Left ventricle myocardium inferior (tissue), 1 donor: ENCODE measurements at places on chromosomes 7 and 10.

GRCh38 chr10:7563770-7564169 lies 103.0 kb downstream of the ITIH5 start:
- no peak for DNase-seq
- H3K27me3 ChIP-seq = no peaks in the 10 kb centered on the region

DNA sequence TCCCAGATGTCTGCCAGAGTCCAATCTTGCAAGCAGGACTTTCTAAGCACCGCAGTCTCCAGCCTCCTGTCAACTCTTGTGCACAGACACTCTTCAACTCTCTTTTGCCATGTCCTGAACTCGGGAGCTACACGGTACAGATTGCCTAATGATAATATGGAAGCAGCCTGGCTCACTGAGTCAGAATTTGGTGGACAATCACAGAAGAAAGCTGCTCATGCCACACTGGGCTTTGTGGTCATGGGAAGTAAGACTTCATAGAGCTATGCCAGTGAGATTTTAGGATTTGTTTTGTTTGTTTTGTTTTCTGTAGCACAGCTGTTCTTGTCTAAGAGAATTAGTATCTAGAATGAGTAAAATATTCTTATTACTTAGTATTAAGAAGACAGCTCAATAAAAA lies 144.1 kb upstream of the PRSS58 start:
- H3K36me3 ChIP-seq = no peaks in the 10 kb centered on the region
- peaks cover 24% of the 10 kb centered on the region for H3K27me3 ChIP-seq
- no peak for DNase-seq
- H3K27ac ChIP-seq = no peak overlapping the region

GRCh38 chr7:38383281-38383680 lies 109.8 kb upstream of the TARP start:
- no peaks in the 10 kb centered on the region for H3K27me3 ChIP-seq
- no peak overlapping the region for H3K27ac ChIP-seq
- peaks cover 4% of the 10 kb centered on the region for H3K36me3 ChIP-seq
- DNase-seq = no peak

GRCh38 chr7:153696242-153696641 lies 356.0 kb upstream of the DPP6 start:
- no peak overlapping the region for H3K4me3 ChIP-seq
- no peaks in the 10 kb centered on the region for H3K36me3 ChIP-seq
- DNase-seq = no peak

GRCh38 chr10:120768227-120768626 lies 82.9 kb upstream of the WDR11 start:
- no peak overlapping the region for H3K4me3 ChIP-seq
- H3K27me3 ChIP-seq = peaks cover 23% of the 10 kb centered on the region
- no peak overlapping the region for H3K27ac ChIP-seq
- no peaks in the 10 kb centered on the region for H3K4me1 ChIP-seq
- no peaks in the 10 kb centered on the region for H3K36me3 ChIP-seq

DNA sequence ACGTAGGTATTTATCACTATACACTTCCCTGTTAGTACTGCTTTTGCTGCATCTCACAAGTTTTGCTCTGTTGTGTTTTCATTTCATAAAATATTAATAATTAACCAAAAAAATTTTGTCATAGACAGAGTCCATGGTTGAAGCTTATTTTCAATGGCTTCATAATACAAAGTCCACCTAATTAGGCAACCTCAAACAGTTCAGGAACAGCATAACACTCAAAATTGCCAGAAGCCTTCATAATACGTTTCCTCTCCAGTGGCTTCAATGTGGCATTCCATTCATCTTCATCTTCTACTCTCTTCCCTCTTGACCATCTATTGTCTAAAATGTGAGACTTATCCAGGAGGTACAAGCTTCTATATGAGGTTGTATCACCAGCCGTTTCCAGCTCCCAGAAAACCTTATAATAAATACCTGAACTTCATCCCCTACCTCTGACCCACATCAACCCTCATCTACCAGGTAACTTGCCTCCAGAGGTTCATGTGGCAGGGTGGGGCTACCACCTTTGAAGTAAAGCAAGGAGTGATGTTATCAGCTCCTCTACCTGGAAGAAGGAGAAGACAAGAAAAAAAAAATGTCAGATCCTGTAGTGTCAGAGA lies 337.3 kb downstream of the MALRD1 start:
- no peaks in the 10 kb centered on the region for H3K36me3 ChIP-seq
- no peak for DNase-seq
- no peaks in the 10 kb centered on the region for H3K4me1 ChIP-seq
- H3K27me3 ChIP-seq = no peaks in the 10 kb centered on the region
- H3K4me3 ChIP-seq = no peak overlapping the region
- H3K27ac ChIP-seq = no peak overlapping the region

DNA sequence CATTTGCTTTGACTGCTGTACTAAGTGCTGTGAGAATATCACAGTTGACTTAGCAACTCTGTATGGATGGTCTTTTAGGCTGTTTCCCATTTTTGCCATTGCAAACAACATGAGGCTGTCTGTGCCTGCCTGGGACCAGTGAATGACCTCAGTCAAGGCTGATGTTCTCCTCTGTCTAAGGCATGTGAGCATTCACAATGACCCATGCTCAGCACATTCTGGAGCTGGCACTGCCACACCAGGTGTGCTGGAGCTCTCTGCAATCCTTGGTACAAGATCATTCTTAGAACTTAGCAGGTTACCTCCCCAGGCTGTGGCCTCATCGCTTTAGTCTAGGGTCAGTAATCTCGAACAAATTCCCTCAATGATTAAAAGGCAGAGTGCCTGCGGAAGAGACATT lies 61.9 kb downstream of the SH3PXD2A start:
- H3K27me3 ChIP-seq = no peaks in the 10 kb centered on the region
- peak; percentile 7 for DNase-seq
- H3K36me3 ChIP-seq = peaks cover 8% of the 10 kb centered on the region
- H3K4me3 ChIP-seq = no peak overlapping the region
- peaks cover 48% of the 10 kb centered on the region for H3K4me1 ChIP-seq

DNA sequence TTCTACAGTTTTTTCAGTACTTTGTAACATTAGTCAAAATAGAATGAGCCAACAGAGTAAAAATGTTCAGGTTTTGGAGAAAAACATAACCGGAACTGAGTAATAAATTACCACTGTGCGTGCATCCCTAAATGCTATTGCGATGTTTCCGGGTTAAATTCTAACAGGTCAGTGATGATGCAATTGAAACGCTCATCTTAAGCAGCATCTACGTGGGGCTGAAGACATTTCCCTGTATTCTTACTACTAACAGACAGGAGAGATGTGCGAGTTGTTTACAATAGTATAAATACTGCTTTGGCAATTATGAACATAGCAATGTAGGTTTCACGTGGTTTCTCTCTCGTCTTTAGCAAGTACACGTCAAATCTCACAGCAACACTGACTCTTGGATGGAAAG lies 149.4 kb downstream of the USP6NL start:
- no peak for DNase-seq
- no peaks in the 10 kb centered on the region for H3K4me1 ChIP-seq
- H3K27ac ChIP-seq = no peak overlapping the region
- H3K4me3 ChIP-seq = no peak overlapping the region

DNA sequence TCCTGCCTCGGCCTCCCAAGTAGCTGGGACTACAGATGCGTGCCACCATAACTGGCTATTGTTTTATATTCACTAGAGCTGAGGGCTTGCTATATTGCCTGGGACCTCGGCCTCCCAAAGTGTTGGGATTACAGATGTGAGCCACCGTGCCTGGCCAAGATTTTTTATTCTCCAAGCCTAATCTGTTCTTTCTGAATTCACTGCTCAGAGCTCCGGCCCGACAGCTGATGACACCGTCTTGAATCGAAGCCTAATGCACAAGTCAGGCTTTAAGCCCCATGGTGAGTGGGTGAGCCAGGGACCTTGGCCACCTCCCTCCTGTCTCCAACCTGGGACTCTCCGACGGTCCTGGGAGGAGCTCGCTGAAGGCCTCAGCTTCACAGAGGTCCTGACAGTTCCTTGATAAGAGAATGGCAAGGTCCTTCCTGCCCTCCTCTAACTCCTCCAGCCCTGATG lies 338.9 kb downstream of the WDR37 start:
- H3K4me3 ChIP-seq = no peak overlapping the region
- H3K4me1 ChIP-seq = no peaks in the 10 kb centered on the region
- H3K27ac ChIP-seq = no peak overlapping the region
- H3K36me3 ChIP-seq = no peaks in the 10 kb centered on the region

- no peaks in the 10 kb centered on the region for H3K36me3 ChIP-seq
- no peaks in the 10 kb centered on the region for H3K4me1 ChIP-seq
- no peak overlapping the region for H3K4me3 ChIP-seq
- peak overlapping the region; percentile 47 for H3K27ac ChIP-seq
- no peaks in the 10 kb centered on the region for H3K27me3 ChIP-seq
These were observed 204.4 kb downstream of the CXCL12 start for GRCh38 chr10:44180321-44181168.

GRCh38 chr7:12731214-12731656 lies 43.8 kb downstream of the ARL4A start:
- H3K36me3 ChIP-seq = no peaks in the 10 kb centered on the region
- DNase-seq = no peak
- peak overlapping the region; percentile 13 for H3K27ac ChIP-seq
- H3K27me3 ChIP-seq = no peaks in the 10 kb centered on the region
- H3K4me1 ChIP-seq = peaks cover 58% of the 10 kb centered on the region

- no peak overlapping the region for H3K27ac ChIP-seq
- no peak for DNase-seq
- no peak overlapping the region for H3K4me3 ChIP-seq
- no peaks in the 10 kb centered on the region for H3K4me1 ChIP-seq
These were observed 62.3 kb downstream of the TMEM26 start for GRCh38 chr10:61390851-61391250.

DNA sequence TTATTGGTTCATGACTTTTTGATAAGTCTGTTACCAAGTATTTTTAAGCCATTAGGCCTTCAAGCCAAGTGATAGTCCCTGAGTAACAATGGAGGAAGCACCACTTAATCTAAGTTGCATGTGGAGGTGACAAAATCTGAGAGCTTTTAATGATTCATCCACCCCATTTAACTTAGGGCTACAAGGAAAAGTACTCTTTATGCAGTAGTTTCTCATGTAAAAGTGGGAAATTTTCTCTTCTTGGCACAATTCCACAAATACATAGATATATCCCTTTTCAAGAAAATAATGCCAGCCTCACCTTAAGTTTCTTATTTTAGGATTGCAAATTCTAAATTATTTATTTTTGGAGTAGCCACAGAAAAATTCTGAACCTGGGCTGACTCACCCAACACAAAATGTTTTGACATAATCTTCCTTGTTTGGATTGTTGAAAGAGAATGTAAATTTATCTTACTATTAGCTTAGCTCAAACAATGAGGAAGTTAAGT lies 85.7 kb downstream of the SUGCT start:
- peaks cover 3% of the 10 kb centered on the region for H3K36me3 ChIP-seq
- no peak overlapping the region for H3K27ac ChIP-seq
- DNase-seq = no peak
- no peaks in the 10 kb centered on the region for H3K4me1 ChIP-seq

DNA sequence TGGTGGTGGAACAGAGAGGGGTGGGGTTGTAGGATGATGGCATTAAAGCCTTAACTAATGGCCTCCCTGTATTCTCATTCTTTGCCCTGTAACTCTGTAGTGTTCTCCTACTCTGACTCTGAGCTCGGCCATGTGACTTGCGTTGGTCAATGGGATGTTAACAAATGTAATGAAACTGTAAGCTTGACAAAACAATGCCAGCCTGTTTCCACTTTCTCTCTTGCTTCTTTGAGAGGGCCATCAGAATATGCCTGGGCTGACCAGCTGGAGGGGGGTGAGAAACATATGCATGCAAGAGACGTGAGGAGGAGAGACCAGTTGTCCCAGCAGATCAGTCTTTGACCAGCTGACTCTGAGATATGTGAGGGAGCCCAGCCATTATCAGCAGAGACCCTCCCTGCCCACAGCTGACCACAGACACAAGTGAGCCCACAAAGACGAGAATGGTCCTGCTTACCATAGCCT lies 100.6 kb downstream of the ICA1 start:
- peaks cover 22% of the 10 kb centered on the region for H3K4me1 ChIP-seq
- H3K4me3 ChIP-seq = no peak overlapping the region
- no peak for DNase-seq

- H3K36me3 ChIP-seq = no peaks in the 10 kb centered on the region
- no peak for DNase-seq
- no peak overlapping the region for H3K27ac ChIP-seq
- H3K27me3 ChIP-seq = peaks cover 33% of the 10 kb centered on the region
- H3K4me3 ChIP-seq = no peak overlapping the region
These were observed 37.1 kb downstream of the STRA8 start for GRCh38 chr7:135270577-135271254.

DNA sequence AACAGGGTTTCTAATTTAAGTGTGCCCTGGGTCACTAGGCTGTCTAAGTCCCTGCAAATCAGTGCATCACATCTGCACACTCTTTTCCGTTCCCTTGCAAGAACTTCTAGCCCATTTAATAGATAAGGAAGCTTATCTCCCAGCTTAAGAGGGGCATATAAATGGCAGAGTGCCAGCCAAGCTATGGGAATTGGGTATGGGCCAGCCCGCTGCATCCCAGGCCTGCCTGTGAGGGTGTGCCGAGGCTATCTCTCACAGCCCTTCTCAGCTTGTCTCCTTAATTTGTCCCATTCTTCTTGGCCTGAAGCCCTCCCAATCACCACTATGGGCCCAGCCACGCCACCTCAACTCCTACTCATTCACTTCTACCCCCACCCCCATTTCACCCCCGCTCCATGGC lies 14.7 kb downstream of the AQP1 start:
- peaks cover 49% of the 10 kb centered on the region for H3K36me3 ChIP-seq

DNA sequence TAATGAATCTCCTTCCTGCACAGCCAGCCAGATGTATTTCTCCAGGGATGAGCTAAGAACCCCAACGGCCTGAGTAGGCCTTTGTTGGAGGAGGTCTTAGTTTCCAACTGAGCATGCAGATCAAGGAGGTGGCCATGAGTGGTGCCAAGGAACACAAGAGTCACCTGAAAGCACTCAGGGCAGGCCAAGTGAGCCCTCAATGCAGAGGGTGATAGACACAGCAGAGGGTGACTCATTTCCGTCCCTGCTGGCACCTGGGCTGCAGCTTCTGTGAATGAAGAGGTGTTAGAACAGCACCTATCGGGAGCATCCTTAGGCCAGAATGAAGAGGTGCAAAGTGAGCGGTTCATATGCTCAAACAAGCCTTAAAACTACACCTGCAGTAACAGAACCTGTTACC lies 211.8 kb downstream of the FRMD4A start:
- no peaks in the 10 kb centered on the region for H3K4me1 ChIP-seq
- no peak overlapping the region for H3K4me3 ChIP-seq
- no peak overlapping the region for H3K27ac ChIP-seq
- H3K36me3 ChIP-seq = no peaks in the 10 kb centered on the region

GRCh38 chr7:155517452-155517851 lies 28.9 kb downstream of the CNPY1 start:
- H3K4me1 ChIP-seq = no peaks in the 10 kb centered on the region
- H3K27ac ChIP-seq = no peak overlapping the region
- DNase-seq = no peak
- H3K36me3 ChIP-seq = no peaks in the 10 kb centered on the region
- H3K27me3 ChIP-seq = peaks cover 100% of the 10 kb centered on the region
- H3K4me3 ChIP-seq = no peak overlapping the region

- peak within 1 kb of the TSS; percentile 89 for H3K27ac ChIP-seq
- H3K27me3 ChIP-seq = peaks cover 19% of the 10 kb centered on the region
- peaks cover 42% of the 10 kb centered on the region for H3K4me1 ChIP-seq
These were observed at the start of gene SPOCK2 for GRCh38 chr10:72087969-72088888. TSS of gene SPOCK2 (minus strand) at chr10:72088551. CDS start at chr10:72088328, 223 bp downstream.
